ENCODE measurements at places on chromosomes 16 and 17.

- no peak for DNase-seq
Observed at GRCh38 chr16:85206472-85207356, 94.4 kb upstream of the CIBAR2 start.

- DNase-seq: no peak
Observed at GRCh38 chr17:2903193-2903974, 107.1 kb downstream of the RAP1GAP2 start.

DNA sequence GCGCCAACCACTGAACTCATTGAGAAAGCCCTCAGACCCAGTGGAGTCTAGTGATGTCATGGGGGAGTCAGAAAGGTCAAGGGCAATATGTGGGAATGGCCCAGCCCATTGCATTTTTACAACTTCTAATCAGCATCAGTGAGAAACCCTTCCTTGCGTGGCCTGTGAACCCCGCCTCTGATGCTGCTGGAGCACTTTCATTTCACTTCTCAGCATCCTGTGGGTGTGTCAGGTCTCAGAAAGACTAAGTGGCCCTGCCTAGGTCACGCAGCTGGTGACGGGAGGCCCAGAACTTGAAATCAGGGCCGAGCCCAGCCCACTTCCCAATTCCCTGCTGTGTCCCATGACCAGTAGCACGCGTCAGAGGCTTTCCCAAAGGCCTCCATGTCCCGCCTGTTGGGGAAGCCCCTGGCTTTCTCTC lies 6.1 kb downstream of the DNAI2 start:
- peak; percentile 77 for DNase-seq

GRCh38 chr16:54407596-54407995 lies 121.0 kb upstream of the IRX3 start:
- DNase-seq: no peak

DNA sequence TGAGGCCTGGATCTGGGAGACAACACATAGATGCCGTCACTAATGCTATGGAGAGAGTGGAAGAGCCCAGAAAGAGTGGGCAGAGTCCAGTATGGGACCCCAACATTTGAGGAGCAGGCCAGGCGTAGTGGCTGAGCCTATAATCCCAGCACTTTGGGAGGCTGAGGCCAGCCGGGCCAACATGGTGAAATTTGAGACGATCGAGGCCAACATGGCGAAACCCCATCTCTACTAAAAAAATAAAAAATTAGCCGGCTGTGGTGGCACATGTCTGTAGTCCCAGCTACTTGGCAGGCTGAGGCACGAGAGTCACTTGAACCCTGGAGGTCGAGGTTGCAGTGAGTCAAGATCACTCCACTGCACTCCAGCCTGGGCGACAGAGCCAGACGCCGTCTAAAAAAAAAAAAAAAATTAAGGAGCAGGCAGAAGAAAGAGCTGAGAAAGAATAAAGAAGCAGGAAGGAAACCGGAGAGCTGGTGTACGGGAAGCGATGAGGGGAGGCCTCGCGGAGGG lies 6.0 kb upstream of the DNAI2 start:
- no peak for DNase-seq

DNA sequence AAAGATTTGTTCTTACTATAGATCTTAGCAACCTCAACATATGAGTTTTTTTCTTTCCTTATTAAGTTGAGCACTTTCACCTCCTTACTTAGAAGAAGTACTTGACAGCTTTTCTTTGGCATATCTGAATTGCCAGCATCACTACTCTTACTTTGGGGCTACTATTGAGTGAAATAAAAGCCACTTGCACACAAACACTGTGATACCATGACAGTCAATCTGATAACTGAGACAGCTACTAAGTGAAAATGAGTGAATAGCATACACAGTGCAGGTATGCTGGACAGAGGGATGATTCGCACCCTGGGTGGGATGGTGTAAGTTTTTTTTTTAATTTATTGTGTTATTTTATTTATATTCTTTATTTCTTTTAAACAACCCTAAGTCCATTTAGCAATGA lies 13.5 kb upstream of the TENT4B start:
- DNase-seq: no peak

GRCh38 chr17:83091257-83092141 lies 12.1 kb downstream of the METRNL start:
- DNase-seq: no peak

DNA sequence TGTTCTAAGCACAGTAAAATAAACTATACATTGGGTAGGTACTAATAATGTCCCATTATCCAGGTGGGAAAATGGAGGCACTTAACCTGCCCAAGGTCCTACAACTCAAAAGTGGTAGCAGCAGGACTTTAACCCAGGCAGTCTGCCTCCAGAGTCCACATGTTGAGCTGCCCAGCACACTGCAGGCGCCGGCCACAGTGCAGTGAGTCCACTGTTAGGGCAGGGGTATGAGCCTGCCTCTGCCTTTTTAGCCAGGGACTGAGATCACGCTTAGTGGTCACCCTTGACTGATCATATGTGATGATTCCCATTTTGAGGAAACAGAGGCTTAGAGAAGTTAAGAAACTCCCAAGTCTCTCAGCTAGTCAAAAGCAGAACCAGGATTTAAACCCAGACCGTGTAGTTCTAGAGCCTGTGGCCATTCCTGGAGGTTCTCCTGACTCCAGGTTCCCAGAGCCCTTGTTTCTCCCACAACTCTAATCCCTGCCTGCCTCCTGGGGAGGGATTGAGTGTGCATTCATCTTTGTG lies 8.4 kb downstream of the CES1 start:
- DNase-seq: no peak

GRCh38 chr16:31393056-31393455 lies at the start of gene ITGAD:
ITGAD (plus strand) TSS chr16:31393335; CDS start chr16:31393361, 26 bp downstream.
- no peak for DNase-seq

- DNase-seq: no peak
Observed at GRCh38 chr16:68470461-68471150, 22.3 kb upstream of the SMPD3 start.

- DNase-seq: peak; percentile 16
Observed at GRCh38 chr17:38428643-38429371, 543 bp downstream of the ARHGAP23 start.

Data from activated CD4-positive, alpha-beta T cell treated with anti-CD3 and anti-CD28 coated beads, Interleukin-2, amount 50 U/mL, for 16 hours (primary cell).